ENCODE measurements at places on chromosomes 4 and X. TPM values are rescaled to one million over a fixed set of nuclear protein-coding genes. Genes with fewer than 3 reads are reported as not detected.

- no peak for DNase-seq
Measured at GRCh38 chr4:81509822-81510221, 38.1 kb upstream of the RASGEF1B start.

GRCh38 chr4:11543706-11544105, 115.0 kb upstream of the HS3ST1 start:
- DNase-seq, result no peak

Gene SPANXC
- total RNA-seq, result not detected

Gene GAB1
- 5.8 TPM for total RNA-seq

DNA sequence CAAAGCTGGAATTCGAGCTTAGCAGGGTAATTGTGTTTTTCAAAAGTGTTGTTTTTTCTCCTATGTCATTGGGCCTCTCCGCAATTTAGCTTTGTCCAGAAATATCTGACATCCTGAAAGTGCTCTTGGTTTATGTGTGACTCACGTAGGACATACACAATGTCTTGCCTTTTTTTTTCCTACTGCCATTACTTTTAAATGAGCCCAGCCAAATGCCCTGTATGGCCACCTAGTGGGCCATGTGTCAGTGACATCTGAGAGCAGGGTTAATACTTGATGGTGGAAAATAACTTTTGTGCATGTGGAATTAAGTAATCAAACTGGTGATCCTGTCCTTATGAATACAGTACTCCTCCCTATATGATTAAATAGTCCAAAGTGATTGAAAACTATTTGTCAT, 1411.1 kb upstream of the TENM3 start:
- no peak for DNase-seq

- no peak for DNase-seq
Measured at GRCh38 chr4:86184901-86185285, 175.0 kb downstream of the MAPK10 start.

GRCh38 chr4:6278801-6279197, 9.1 kb downstream of the WFS1 start:
- DNase-seq, result peak; percentile 65

GRCh38 chrX:19715711-19716638, 171.4 kb downstream of the SH3KBP1 start:
- no peak for DNase-seq

Gene ADH1B
- total RNA-seq, result 19.8 TPM

DNA sequence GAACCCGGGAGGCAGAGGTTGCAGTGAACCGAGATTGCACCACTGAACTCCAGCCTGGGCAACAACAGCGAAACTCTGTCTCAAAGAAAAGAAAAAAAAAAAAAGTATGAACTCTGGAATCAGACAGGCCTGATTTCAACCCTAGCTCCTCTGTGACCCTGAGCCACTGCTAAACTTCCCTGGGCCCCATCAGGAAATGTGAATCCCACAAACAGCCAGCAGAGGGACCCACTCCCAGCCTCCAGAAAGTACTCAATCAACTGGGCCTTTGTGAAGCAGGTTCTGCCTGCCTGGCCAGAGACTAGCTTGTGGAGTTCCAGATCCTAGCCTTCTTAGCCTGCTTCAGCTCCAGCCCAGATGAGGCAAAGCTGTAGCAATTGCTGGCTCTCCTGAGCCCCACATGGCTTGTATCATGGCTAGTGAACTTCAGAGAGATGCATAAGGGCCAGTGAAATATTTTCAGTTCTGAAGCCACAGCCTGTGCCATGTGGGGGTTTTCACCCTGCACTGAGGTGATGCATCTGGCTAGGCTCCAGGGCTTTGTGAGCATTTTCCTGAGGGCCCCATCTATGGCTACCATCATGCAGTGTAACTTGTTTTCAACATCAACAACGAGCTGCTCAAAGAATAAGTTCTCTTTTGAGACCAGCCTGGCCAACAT, 7.2 kb upstream of the IDS start:
- DNase-seq, result peak; percentile 53

DNA sequence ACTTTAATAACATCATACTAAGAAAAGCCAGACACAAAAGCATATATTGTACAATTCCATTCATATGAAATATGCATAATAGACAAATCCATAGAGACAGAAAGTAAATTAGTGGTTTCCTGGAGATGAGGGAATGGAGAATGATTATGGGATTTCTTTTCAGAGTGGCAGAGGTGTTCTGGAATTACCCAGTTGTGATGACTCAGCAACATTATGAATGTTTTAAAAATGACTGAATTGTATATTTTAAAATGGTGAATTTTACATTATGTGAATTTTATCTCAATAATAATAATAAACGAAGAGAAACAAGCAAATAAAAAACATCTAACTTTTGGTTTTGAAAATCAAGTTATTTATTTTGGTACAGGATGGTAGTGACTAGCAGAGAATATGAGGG, 11.2 kb downstream of the ZXDA start:
- no peak for DNase-seq

Gene PCDH7
- 0.28 TPM for total RNA-seq

DNA sequence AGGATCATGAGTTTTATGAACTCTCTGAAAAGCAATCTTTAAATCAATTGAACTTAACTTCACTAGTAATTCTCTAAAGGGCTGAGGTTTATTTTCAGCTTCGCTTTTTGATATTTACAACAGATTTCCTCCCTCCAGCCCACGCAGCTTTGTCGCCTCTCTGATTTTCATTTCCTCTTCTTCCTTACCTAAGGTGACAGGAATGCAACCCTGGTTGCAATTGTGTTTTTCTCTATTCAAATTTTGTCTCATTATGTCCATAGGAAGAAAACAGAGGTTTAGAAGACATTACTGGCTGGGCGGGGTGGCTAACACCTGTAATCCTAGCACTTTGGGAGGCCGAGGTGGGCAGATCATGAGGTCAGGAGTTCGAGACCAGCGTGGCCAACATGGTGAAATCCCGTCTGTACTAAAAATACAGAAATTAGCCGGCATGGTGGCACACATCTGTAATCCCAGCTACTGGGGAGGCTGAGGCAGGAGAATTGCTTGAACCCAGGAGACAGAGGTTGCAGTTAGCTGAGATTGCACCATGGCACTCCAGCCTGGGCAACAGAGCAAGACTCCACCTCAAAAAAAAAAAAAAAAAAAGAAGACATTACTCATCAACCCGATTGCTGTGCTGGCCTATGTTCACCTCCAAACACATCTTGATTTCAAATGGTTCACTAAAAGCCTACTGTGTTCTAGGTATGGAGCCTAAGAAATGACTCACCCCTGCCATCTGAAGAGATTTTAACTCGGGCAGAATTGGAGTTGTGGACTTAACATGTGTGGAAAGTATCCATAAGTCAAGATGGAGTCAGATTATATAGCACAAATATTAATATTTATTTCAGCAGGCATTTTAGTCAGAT, 36.8 kb downstream of the VSIG4 start:
- DNase-seq, result no peak

- no peak for DNase-seq
Measured at GRCh38 chr4:71052034-71052433, 58.6 kb downstream of the DCK start.

DNA sequence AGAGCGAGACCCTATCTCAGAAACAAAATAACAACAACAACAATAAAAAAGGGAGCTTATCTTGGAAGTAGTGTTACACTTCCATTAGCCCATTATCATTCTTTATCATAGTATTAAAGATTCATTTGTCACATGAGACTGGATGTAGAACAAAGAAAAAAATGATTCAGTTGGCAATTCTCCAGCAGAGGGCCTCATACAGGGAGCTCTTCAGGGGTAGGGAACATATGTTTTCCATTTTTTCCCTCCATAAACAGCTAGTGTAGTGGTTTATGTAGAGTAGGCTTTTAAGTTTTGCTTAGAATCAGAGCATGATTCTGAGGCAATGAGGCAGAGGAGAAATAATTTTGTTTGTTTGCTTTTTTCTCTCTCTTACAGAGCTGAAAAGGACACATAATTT, 5.8 kb downstream of the CPE start:
- DNase-seq, result no peak

Gene IKBKG
- 7.9 TPM for total RNA-seq

Gene ITIH6
- total RNA-seq, result not detected

GRCh38 chr4:159979351-159979750, 876.5 kb downstream of the RAPGEF2 start:
- no peak for DNase-seq

Gene H2BW2
- not detected for total RNA-seq

- no peak for DNase-seq
Measured at GRCh38 chr4:188554413-188554812, 415.2 kb downstream of the TRIML1 start.

Gene CCDC149
- total RNA-seq, result 24.2 TPM

DNA sequence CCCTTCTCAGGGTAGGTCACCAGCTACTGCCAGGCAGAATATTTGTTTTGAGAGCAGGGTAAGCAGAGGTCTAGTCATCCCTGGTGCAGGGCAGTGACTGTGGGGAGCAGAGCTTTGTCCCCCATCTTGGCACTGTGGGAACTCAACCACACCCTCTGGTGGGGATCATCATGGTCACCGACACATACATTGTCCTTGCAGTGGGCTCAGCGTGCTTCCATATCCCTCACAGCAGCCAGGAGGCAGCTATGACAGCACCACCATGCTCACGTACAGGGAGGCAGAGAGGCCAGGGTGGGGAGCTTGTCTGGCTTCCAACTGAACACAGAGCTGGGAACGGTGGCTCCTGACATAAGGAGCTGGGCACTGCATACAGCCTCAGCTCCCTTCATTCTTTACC, 102.3 kb downstream of the ENPP6 start:
- DNase-seq, result no peak

GRCh38 chrX:118116713-118117550, at the start of gene KLHL13:
TSS of gene KLHL13 (minus strand) at chrX:118116810. CDS start at chrX:118028473, 88,337 bp downstream.
- peak; percentile 73 for DNase-seq

- no peak for DNase-seq
Measured at GRCh38 chrX:48083706-48084105, 12.3 kb upstream of the ZNF630 start.

- peak; percentile 94 for DNase-seq
Measured at GRCh38 chr4:76213415-76214176, at the start of gene SCARB2. TSS of gene SCARB2 (minus strand) at chr4:76213824. CDS start at chr4:76213543, 281 bp downstream.

GRCh38 chr4:152780267-152780778, 569 bp downstream of the ARFIP1 start:
- no peak for DNase-seq

DNA sequence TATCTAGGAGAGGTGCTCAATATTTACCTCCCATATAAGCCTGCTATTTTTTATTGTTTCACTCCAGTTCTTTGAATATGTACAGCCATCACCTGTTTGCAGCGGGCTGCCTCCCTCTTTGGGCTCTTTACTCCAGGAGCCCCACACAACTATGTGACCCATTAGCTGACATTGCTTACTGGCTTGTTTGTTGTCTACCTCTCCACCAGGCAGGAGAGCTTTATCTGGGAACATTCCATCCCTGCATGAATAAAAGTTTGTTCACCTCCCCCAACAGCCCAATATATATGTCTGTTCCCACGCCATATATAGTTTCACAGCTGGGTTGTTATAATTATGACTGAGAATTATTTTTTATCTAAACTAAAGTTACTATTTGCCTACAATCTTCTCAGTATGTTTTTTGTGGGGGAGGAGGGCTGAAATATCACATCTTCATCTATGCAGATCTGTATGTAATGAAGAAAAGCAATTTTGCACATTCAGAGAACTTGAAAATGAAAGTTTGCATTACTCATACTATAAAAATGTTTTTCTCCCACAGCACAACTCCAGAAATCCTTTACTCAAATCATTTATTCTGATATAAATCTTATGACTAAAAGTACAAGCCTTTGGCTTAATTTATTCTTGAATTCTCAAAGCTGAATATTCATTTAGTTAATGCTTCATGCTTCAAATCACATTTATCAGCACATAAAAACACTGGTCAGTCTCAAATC, 61.2 kb upstream of the DAPP1 start:
- DNase-seq, result no peak

Gene BANK1
- total RNA-seq, result 1.1 TPM

DNA sequence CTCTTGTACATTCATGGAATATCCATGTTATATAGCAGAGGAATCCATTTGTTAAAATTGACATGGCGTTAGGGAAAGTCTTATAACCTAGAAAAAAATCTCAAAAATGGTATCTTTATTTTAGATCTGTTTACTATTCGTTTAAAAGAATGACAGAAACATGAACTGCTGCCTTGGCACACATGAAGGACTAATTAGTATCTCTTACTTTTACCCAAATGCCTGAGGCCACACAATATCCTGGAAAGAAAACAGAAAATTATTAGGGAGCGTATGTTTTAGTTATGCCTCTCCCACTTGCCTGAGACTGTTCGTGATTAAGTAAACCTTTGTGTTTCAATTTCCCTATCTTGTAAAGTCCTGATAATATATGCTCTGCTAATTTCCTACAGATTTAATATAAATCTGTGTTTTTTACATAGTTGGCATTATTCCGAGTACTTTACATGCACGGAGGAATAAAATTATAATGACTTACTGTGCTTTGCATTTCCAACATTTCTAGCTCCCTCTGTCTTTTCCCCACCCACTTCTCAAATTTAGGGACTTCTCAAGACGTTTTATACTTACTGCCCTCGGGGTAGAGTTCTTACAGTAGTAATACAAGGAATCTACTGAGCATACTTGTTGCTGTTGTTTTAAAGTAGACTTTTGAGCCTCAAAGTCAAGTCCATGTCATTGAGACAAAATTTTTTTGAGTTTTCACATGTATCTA, 147.3 kb downstream of the VEGFC start:
- no peak for DNase-seq

GRCh38 chr4:184477201-184477999, 3.0 kb upstream of the IRF2 start:
- no peak for DNase-seq

DNA sequence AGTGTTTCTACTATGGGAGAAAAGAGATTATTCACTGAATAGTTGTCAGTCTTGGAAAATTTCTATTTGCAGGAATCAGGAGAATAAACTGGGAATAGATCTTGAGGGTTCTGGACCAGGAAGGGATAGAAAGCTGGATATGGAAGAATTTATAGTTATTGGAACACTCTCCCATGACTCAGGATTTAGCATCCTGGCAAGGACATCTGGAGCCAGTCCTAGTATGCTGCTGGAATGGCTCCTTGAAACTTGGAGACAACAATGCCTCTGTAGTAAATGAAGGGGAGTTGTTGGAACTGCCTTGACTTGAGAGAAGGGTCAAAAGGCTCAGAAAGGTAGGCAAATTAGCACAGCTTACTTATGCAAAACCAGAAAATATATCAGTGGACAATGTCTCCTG, 23.5 kb upstream of the THOC2 start:
- no peak for DNase-seq

- no peak for DNase-seq
Measured at GRCh38 chr4:182764137-182764536, 153.0 kb downstream of the DCTD start.

- no peak for DNase-seq
Measured at GRCh38 chr4:23882976-23883531, 6.8 kb downstream of the PPARGC1A start.

DNA sequence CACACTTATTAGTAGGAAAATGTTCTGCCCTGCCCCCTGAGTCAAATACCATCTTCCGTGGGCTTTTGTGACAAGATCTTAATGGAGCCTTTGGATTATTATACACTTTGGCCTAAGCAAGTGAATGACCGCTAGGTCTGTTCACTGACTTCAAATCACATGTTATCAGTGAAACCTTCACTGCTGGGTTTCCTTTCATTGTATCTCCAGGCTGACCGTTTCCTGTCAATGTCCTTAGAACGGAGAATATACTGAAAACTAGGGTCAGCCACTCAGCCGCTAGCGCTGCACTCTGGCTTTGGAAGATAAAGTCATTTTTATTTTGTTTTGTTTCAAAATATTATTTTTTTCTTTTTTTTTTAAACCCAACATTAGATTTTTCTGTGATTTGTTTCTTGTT, 107.0 kb upstream of the TLL1 start:
- no peak for DNase-seq

- DNase-seq, result no peak
Measured at GRCh38 chr4:168279556-168279955, 39.0 kb downstream of the DDX60 start.
